CD4-positive, alpha-beta T cell (primary cell): ENCODE measurements at places on chromosomes 7 and 10.

DNA sequence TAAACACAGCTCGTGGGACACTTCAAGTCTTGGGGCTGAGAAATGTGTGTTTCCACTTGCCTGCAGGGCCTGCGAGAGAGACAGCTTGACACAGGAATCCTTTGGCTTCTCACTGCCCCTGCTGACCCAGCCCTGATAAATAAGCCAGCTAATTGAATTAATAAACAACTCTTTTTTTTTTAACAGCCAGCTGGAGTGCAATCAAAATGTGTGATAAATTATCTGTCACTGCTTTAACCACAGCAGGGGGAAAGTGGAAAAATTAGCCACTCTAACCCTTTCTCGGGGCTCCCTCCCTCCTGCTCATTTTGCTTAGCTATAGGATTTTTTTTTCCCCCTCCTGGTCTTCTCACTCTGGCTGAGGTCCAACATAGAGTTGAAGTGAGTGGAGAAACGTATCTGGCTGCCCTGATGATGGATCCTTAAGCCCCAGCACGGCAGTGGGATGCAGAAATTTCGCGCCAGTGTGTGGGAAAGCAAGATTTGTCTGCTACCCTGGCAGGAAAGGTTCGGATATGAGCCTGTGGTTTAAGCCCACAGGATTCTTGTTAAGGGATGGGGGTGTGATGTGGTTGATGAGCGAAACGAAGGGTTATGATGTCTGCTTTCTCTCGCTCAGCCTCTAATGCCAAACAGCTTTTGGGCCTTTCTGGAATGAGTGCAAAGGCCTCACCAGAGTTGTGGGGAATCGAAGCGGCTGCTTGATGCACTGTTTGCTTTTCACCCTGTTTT, 173.8 kb downstream of the TRIL start:
- DNase-seq = no peak

- no peak for DNase-seq
These were observed 41.9 kb upstream of the KDM7A start for GRCh38 chr7:140218656-140219055.

DNA sequence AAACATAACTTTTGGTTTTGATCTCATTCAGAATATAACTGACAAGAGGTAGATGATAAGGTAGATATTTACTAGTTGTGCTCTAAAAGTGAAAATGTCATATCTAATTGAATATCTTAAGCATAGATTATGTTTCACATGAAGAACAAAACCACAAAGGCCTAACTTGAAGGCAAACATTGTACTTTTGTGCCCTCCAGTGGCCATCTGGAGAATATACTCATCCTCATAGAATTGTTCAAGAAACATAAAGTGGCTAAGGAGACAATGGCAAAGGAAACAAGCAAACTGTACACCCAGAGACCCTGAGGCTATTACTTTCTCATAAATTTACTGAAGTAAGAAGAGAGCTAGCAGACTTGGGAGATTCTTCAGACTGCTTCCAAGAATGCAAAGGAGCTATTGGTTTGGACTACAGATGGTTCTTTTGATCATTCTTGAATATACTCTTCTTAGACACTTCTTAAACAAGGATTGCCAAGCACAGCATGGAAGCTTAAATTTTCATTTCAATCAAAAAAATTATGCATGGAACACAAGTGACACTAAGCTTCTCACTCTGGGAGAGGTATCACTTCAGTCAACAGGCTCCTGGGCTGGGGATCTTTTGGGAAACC, 98.2 kb upstream of the DKK1 start:
- no peak for DNase-seq

DNA sequence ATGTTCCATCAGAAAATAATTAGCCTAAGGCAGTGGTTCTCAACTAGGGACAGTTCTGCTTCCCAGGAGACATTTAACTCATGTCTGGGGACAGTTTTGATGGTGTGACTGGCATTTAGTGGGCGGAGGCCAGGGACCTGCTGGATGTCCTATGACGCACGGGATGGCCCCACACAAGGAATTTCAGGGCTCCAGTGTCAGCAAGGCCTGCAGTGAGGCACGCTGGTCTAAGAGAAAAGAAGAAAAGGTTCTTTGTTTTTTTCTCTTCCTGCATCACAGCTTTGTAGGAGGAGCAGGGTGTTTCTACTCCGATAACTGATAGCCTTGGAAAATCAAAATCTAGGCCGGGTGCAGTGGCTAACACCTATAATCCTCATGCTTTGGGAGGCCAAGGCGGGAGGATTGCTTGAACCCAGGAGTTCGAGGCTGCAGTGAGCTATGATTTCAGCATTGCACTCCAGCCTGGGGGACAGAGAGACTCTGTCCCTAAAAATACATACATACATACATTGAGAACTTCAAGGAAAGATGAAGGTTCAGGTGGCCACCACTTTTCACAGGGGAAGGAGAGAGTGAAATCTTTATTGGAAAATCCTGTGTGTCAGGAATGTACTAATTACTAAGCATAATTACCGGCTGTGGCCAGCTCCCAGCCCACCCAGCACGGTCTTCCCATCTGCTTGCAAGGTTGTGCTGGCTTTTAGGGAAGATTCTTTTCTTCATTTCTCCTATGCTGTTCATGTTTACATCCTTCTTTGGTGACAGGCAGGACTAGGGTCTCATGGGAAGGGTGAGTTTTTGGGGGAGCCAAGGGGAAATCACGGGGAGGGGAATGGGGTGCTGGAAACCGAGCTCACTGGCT, 150.4 kb downstream of the ACTR3B start:
- no peak for DNase-seq

DNA sequence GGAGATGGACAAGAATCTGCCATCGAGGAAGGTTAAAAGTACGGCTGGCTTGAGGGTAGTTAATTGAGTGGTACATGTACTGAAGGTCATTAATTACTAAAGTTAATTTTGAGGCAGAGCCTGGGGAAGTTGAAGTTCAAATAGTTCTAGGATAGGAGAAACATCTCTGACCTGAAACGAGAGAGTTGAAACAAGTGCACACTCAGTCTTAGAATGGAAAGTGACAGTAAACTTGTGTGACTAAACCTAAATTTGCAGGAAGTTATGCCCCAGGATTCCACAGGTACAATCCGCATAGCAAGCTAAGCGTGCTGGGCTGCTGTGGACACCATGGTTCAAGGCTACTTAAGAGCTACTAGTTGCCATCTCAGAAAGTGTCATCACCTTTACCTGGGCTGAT, 209.9 kb downstream of the CHCHD3 start:
- no peak for DNase-seq

DNA sequence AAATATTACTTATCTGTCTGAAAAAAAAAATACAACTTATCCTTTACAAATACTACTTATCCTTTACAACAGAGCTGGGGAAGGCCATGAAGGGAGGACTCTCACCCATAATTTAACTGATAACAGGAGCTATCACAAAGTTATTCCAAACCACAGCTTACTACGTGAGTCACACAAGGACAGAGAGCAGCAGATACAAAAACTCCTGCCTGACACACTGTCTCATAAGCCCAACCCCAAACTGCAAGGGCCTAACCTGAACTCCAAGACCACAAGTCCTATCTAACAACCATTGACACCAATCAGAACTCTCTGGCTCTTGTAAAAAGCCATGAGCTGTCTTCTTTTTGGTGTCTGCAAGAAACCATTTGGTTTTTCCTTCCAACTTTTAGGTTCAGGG, 28.5 kb upstream of the CXCL12 start:
- no peak for DNase-seq

DNA sequence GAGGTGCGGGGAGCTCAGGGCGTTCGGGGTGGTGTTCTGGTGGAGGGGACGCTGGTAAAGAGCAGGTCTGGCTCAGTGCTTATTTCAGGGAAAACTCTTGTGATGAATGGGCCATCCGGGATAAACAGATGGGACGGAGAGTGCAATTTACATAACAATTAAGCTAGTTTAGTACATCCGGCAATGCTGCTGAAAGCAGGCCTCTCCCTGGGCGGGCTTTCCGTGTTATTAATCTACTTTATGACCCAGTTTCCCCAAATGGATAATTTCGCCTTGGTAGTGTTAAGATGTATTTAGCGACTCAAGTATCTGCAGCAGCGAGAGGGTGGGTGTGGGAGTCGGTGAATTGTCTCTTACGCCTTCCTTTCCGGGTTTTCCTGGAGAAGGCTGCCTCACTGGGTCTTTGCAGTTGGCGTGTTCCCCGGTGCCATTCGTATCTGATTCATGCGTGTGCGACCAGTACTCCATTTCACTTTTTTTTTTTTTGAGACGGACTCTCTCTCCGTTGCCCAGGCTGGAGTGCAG, 25.2 kb downstream of the FOXK1 start:
- DNase-seq = no peak

- DNase-seq = no peak
These were observed 122.1 kb downstream of the EGFR start for GRCh38 chr7:55140941-55141278.

DNA sequence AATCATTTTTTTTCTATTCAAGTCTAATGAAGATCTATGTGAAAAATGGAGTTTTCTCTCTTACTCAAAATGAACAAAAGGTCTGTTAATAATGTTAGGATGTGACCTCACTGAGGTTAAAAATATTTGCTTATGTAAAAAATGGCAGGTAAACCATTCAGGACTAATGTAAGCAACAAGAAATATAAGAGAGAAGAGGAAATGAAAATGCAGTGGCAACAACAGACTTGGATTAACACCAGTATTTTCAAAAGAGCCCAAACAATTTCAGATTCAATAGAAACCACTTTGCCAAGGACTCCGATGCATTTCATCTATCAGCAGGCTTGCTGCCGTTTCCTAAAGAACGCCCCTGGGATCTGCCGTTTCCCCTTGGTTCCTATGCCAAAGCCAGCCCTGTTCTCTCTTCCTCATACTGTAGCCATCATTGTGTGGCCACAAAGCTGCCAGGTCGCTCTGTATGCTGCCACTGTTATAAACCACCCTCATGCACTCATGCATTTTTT, 66.4 kb downstream of the MTURN start:
- no peak for DNase-seq

DNA sequence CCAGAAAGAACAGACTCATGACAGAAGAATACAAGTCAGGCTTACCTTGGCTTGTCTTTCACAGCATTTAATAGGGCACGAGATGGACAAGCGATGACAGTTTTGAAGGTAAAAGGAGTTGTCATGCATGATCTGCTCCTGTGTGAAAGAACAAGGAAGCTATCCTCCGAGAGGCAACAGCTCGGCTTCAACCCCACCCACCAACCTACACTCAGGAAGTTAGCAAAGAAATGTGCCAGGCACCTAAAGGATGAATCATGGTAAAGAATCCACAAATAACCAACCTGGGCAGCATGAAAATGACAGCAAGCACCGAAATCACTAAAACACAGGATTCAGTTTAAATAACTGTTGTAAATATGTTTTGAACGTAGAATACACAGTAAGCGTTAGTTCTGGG, 700.2 kb downstream of the TYW1 start:
- no peak for DNase-seq

- no peak for DNase-seq
These were observed 9.3 kb downstream of the CHST12 start for GRCh38 chr7:2412587-2413201.

DNA sequence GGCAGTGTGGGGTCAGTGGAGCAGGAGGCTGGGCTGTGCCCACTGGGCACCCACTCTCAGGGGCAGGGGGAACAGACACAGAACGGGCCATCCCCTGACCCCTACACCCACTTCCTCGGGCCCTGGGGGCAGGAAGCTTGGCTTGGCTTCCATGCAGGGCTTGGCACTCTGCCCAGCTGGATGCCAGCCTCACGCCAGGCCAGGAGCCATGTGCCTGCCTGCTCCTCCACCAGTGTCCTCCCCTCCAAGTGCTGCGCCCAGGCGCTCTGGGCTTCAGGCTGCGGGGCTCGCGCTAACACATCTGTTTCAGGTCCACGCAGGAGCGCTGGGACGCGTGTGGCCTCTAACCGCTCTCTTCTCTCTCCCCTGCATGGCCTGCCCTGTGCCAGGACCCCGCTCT, 12.7 kb downstream of the LDB3 start:
- no peak for DNase-seq
